ENCODE measurements at places on chromosomes 4 and X.

DNA sequence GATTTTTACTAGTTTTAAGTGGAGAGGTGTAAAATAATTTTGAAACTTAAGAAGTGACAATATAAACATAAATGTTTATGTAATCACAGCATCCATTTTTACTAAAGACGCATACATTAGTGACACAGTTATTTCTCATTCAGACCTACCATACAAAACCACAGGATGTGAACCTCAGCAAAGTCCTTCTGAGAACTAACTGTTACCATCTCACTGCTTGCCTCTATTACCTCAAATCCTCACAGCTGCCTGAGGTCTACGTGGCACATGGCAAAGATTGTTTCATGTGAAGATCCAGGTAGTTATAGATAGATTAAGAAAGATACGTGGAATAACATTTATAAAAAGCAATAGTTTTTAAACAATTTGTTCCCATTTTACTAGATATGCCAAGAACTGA, 189.0 kb downstream of the SLITRK2 start:
- no peak for DNase-seq

DNA sequence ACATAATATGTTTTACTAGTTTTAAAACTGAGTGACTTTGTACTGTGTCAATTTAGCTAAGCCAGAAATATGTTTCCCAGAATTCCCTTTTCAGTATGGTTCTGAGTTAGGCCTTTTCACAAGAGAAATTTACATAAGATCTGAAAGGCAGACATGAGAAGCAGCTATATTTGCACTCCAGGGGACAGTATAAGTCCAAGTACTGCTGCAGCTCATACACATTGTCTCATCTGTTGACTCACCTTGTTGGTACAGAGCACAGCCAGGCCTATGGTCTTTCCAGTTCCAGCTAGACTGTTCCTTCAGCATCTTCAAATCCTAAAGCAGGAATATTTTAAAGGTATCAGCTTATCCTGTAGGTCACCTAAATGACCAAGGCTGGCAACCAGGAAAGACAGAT, 53.5 kb downstream of the BMP3 start:
- no peak for DNase-seq

GRCh38 chr4:101081695-101082369, 265.5 kb downstream of the PPP3CA start:
- DNase-seq: no peak

DNA sequence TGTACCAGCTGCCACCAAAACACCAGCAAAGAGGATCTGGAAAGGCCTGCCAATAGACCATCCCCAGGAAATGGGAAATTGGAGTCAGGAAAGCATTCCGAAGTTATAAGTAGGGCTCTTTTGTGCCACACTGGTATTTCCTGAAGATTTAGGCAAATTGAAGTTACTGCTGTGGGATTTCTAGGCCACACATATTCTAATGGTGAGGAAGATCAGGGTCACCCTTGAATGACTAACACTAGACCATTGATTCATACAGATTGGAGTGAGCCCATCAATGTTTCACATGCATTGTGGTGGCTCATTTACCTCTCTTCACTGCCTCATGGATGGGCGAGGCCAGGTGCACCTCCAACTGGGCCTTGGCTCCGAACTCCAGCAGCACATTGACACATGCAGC, 22.6 kb downstream of the ASB11 start:
- no peak for DNase-seq

GRCh38 chr4:159296061-159296460, 193.2 kb downstream of the RAPGEF2 start:
- no peak for DNase-seq

- DNase-seq: no peak
Measured at GRCh38 chrX:125765347-125765746, 400.7 kb downstream of the DCAF12L2 start.

Data from smooth muscle cell of the brain vasculature (primary cell).